Inflammatory macrophage (primary cell): ENCODE measurements at places on chromosomes 2 and 18.

- no peak for DNase-seq
Measured at GRCh38 chr2:175883586-175884194, 118.4 kb downstream of the LNPK start.

GRCh38 chr2:189293164-189293563 is 113.6 kb upstream of the COL5A2 start:
- no peak for DNase-seq

DNA sequence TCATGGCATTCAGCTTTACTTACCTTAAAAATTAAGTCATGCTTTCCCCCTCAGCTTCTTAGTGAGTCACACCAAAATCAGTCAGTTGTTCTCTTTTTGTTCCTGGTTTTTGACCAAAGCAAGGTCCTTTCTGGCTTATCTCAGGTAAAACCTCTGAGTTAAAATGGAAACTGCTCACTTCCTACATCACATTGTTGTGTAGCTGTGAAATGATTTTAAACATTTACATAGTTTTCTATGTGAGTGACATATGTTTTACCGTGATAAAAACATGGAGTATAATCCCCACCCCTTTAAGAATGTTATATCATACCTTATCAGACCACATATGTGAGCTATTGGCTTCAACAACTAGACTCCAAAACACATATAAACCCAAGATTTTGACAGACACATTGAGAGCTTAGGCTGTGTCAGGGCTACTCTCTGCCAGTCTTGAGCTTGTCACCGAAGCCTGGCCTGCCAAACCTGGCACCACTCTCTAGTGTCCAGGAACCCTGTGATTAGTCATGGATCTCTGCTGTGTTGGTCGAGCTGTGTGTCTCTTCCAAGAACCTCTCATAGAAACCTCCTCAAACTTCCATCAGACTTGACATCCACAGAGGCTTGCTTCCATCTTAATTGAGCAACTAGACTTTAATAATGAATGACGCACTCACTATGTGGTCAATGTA is 294.5 kb upstream of the FBXO11 start:
- DNase-seq: no peak

DNA sequence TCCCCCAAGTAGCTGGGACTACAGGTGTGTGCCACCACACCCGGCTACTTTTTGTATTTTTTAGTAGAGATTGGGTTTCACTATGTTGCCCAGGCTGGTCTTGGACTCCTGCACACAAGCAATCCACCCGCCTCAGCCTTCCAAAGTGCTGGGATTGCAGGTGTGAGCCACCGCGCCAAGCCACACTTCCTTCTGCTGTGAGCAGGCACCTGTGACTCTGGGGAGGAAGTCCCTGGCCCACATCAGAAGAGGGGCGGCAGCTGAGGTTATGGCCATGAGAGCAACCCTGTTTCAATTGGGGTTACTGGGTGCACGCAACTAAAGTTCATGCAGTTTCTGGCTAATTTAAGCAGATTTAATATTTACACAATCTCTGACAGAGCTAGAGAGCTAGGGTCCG is 91.0 kb downstream of the PLB1 start:
- DNase-seq: no peak

- DNase-seq: no peak
Measured at GRCh38 chr2:42474765-42475454, 18.9 kb downstream of the KCNG3 start.

DNA sequence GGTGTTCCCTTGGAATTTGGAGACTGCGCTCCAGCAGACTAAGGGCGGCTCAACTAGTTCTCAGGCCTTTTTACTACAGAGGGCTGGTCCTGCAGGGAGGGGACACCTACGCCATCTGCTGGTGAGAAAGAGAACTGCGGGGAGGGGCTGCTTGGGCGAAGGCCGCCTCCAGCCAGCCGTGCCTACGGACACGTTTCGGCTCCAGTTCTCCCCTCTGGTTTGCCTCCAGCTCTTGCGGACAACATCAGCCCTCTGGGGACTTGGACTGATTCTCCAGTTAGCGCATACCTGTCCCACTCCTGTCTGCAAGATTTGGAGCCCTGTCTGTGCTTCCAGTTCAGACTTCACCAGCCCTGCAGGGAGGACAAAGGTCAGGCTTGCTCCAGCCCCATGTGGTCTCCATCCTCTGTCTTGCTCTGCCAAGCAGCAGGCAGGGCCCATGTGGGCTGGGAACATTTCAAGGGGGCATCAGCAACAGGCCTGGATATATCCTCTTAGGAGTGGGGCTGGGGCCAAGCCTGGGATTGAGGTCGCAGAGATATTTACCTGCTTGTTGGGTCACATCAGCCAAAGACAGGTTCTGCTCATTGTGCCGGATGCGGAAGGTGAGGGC is 10.3 kb downstream of the PTPRN start:
- peak; percentile 86 for DNase-seq

DNA sequence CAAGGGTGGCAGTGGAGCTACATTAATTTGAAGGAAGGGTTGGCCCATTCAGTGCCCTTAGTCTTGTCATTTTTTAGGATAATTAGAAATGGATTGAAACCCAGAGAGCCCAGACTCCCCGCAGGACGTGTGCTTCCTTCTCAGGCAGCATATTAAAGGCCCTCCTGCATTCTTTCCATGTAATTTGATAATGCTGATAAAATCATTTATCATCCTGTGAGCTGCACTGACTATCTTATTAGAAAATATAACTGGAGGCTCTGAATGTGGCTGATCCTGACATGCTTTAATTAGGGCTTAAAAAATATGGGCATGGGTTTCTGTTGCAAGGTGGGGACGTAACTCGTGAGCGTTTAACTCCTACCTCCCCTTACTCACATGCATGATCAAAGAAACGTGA is 148.1 kb downstream of the ACKR3 start:
- DNase-seq: no peak

- DNase-seq: no peak
Measured at GRCh38 chr18:48594471-48595094, 55.8 kb downstream of the CTIF start.

- DNase-seq: peak; percentile 77
Measured at GRCh38 chr2:27428978-27429541, 629 bp downstream of the NRBP1 start.
